ENCODE measurements at places on chromosomes 6 and 20.

- no peak for DNase-seq
Observed at GRCh38 chr6:91590191-91590590, 1003.3 kb upstream of the MAP3K7 start.

DNA sequence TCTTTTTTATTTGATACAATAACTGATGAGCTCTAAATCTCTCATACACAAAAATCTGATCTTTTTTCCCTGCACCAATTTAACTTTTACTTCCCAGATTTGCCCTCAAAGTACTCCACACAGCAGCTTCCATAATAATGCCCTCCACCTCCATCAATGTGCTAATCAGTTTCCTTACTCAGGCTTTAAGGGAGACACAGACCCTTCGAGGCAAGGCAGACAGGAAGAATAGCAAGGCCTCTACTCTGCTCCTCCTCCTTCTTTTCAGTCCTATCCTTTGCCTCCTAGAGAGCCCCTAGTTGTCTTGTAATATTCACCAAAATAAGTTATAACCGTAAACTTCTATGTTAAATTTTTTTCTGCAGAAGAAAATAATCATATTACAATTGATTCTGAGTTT lies 444.9 kb upstream of the RNF217 start:
- DNase-seq, result no peak

- DNase-seq, result no peak
Observed at GRCh38 chr6:165825256-165825815, 162.3 kb upstream of the PDE10A start.

DNA sequence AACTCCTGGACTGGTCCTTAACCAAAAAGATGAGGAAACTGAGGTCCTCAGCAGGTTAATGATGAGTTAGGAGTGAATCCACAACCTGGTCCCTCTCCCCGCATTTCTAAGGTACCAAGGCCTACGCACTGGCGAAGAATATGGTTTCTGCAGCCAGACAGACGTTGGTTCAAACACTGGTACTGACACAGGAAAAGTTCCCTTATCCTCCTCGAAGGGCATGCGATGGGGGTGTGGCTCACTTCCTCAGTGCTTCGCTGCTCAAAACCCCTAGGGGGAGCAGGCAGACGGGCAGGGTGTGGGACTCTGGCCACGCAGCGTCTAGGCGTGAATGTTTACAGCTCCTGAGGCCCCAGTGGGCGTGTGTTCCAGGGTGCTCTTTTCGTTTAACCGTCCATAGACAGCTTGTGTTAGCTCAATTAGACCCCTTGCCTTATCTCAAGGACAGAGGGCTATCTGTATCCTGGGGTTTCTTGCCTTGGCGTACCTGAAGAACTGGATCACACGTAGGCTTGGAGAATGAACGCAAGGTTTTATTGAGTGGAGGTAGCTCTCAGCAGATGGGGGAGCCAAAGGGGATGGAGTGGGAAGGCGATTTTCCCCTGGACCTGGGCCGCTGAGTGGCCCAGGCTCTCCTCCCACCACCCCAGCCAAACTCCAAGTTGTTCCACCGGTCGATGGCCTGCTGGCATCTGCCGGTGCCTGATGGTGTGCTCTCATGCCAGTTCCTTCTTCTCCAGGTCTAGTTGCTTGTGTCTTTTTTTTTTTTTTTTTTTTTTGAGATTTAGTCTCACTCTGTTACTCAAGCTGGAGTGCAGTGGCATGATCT lies 31.8 kb upstream of the PTPN1 start:
- DNase-seq, result peak; percentile 77

DNA sequence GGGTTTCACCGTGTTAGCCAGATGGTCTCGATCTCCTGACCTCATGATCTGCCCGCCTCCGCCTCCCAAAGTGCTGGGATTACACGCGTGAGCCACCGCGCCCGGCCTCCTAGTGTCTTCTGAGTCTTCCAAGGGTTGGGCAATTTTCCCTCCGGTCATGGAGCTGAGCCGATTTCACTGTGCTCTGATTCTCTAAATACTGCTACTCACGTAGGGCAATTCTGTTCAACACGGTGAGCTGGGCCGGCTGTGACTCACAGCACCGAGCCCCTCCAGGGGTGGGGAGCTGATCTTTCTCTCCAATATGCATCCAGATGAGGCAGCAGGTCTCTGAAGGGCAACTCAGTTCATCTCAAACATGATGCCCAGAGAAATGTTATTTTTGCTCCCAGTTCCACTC lies 71.6 kb upstream of the CD93 start:
- DNase-seq, result no peak

GRCh38 chr20:48292806-48293205 lies 507.5 kb upstream of the SULF2 start:
- no peak for DNase-seq

DNA sequence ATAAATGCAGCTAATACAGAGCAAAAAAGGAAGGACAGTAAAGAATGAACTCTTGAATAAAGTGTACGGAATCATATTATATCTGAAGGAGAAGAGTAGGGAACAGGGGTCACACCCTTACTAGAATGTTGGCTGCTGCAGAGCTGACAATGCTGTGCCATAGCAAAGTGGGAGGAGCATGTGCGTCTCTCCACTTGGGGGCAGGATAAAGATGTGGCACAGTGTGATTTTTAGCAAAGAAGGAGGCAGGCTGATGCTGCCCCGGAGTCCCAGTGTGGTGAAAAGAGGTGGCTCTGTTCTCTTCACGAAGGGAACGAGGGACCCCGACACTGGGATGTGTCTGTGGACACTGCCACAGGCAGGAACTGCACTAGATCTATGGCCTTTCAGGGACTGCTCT lies 67.5 kb downstream of the INSM1 start:
- no peak for DNase-seq

DNA sequence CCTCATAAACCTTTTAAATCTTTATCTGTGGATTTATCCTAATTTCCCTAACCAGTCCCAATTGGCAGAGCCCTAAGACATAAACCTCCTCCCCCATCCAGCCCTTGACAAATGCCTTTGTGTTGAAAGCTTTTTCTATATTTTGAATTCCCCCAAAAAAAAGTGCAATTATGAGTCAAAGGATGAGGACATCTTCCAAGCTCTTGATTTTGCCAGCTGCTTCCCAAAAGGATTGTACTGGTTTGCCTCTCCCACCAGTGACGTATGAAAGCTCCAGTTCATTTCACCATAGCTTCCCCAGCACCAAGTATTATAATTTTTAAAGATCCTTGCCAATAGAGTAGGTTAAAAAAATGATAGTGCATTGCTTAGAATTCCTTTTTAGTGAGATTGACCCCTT lies 38.9 kb downstream of the SIRPA start:
- no peak for DNase-seq

- DNase-seq, result no peak
Observed at GRCh38 chr6:102075539-102075938, 682.0 kb downstream of the GRIK2 start.

DNA sequence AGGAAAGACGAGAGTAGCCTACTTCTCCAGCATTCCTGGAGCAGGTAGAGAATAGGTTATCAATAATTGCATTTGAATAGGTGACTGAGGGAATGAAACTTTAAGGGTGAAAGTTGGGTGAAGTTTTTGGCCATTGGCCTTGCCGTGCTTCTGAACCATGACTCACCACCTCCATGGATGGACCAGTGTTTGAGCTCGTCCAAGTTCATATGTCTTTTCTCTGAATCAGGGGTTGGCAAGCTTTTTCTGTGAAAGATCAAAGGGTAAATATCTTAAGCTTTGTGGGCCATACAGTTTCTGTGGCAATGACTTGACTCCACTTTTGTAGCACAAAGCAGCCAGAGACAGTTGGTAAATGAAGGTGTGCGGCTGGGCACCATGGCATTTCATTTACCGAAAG lies 31.8 kb downstream of the SNRNP48 start:
- DNase-seq, result no peak

DNA sequence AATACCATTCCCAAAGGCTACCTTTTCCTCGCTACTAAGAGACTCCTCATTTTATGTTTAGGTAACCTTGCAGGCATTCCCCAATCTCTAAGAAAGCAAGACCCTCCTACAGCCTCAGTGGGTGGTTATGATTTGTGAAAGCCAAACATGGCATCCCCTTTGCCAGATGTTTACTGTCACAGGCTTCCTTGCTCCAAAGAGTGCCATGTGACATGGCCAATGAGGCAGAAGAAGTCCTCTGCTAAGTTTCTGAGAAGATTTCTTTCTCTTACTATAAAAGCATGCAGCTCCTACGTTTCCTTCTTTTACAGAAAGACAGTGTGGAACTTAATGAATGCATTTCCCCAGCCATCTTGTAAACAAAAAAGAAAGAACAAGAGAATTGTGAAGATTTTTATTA lies 688.2 kb downstream of the TBC1D32 start:
- no peak for DNase-seq

GRCh38 chr6:135018941-135019340 lies 35.7 kb downstream of the HBS1L start:
- no peak for DNase-seq

DNA sequence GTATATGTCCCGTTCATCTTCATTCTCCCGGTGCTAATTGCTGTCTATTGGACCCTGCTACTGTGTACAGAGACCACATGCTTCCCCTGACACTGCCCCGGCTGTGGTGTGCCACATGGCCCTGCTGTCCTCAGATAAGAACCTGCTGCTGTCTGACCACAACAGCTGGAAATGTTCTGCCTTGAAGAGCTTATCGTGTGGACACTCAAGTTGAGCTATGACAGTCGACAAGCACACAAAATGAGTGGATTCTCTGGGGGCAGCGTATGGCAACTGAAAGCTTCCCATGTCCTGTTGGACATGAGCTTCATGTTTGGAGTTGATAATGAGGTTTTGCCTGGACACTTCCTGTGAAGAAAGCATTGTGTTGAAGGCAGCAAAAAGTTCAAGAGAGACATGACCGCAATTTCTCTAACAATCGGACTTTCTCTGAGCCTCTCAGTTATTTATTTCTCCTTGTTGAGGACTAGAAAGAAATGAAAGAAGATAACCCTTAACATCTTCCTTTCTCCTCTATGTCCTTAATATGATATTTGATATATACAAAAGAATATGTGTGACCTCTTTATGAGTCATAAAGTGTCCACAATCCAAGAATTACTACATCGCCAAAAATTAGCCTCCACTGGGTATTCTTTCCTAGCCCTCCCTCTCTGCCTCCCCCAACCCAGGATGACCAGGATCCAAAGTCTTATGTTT lies 187.1 kb upstream of the TCF21 start:
- DNase-seq, result no peak

GRCh38 chr6:3966426-3966825 lies 112.5 kb downstream of the FAM217A start:
- no peak for DNase-seq

DNA sequence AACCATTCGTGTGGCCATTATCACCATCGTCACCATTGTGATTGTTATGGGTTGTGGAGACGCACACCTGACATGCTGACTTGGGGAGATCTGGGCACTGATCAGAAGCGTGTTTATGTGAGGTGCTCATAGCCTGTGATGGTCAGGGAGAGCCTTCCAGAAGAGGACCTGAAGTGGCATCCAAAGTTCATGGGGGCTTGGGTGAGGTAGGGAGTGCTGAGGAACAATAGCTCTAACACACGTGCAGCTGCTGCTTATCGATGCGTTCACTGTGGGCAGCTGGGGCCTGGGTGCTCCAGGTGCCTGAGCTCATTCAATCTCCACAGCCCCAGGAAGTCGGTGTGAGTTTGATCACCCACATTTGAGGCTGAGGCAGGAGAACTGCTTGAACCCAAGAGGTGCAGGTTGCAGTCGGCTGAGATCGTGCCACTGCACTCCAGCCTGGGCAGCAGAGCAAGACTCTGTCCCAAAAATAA lies 227.3 kb downstream of the PREX1 start:
- DNase-seq, result no peak

DNA sequence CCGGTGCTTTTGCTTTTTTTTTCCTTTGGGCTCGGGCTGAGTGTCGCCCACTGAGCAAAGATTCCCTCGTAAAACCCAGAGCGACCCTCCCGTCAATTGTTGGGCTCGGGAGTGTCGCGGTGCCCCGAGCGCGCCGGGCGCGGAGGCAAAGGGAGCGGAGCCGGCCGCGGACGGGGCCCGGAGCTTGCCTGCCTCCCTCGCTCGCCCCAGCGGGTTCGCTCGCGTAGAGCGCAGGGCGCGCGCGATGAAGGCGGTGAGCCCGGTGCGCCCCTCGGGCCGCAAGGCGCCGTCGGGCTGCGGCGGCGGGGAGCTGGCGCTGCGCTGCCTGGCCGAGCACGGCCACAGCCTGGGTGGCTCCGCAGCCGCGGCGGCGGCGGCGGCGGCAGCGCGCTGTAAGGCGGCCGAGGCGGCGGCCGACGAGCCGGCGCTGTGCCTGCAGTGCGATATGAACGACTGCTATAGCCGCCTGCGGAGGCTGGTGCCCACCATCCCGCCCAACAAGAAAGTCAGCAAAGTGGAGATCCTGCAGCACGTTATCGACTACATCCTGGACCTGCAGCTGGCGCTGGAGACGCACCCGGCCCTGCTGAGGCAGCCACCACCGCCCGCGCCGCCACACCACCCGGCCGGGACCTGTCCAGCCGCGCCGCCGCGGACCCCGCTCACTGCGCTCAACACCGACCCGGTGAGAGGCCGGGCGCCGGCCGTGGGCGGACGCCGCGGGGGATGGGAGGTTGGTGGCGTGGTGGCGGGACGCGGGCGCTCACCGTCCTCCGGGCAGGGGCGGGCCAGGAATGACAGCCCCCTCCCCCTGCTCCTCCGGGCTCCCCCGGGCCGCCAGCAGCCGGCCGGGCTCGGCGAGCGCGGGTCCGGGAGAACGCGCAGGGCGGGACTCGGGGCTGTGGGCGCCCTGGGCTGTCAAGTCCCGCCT lies 606 bp downstream of the ID4 start:
- no peak for DNase-seq

DNA sequence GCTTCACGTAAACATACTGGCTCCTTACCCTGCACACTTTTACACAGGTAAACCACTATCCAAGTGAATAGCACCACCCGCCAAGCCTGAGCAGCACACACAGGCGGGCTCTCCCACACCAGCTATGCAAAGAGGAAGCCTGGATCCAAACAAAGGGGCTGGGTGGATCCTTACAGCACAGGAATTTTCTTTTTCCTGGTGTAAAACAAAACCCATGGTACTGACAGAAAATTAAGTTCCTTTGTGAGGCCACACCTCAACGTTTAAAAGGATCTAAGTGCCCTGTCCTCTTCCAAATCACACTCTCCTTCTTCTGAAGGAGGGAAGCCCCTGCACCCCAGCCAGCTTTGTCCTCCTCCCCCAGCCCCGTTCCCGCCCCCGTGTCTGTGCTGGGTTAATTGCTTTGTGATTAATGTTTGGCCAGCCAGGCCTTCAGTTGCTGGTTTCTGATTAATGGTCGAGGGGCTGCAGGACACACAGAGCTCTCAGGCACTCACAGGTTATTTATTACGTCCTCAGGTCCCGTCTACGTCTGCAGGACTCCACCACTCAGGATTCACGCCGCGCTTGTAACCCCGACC lies 6.1 kb downstream of the DACT2 start:
- no peak for DNase-seq

DNA sequence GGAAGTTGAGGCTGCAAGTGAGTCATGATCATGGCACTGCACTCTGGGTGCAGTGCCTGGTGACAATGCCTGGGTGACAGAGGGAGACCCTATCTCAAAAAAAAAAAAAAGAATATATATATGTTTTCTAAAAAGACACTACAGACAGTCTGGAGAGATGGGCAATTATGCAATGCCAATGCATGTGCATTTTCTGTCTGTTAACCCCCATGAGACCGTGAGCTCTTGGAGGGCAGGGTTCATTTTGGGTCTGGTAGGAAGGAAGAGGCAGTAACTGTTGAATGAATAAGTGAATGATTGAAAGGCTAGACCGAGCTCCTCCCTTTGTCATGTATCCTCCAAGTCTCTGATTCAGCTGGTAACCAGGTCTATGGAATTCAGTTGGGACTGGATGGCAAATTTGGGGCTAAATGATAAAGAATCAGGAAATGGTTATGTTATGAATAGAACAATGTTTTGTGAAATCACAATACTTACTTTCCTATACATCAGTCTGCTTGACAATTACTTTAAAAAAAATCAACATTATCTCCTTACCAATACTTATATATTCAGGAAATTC lies 5.6 kb upstream of the BLCAP start:
- DNase-seq, result no peak

- no peak for DNase-seq
Observed at GRCh38 chr20:10167040-10167439, 51.6 kb upstream of the SNAP25 start.

Data from CD4-positive, alpha-beta T cell treated with Interleukin-4 for 4 hours (primary cell).